ENCODE measurements at places on chromosomes 12 and 14.

GRCh38 chr14:50082784-50083466, 33.4 kb downstream of the VCPKMT start:
- no peak for DNase-seq

DNA sequence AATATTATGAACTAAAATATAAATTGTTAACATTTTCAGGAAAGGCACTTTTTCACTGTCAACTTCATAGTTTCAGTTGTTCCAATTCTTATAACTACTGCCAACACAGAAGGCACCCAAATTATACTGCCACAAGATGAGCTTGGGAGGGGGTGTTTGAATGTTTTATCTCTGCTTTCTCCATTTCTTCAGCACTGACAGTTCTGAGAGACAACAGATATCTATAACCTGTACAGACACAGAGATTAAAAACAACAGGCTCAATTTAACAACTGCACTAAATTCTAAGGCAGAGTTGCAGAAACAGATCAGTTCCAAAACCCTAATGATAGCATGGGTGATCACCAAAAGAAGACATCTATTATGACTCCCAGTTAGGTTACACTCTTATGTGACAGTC, 12.8 kb downstream of the SCAF11 start:
- peak; percentile 38 for DNase-seq

- no peak for DNase-seq
Measured at GRCh38 chr12:51687614-51688013, 96.6 kb downstream of the SCN8A start.

DNA sequence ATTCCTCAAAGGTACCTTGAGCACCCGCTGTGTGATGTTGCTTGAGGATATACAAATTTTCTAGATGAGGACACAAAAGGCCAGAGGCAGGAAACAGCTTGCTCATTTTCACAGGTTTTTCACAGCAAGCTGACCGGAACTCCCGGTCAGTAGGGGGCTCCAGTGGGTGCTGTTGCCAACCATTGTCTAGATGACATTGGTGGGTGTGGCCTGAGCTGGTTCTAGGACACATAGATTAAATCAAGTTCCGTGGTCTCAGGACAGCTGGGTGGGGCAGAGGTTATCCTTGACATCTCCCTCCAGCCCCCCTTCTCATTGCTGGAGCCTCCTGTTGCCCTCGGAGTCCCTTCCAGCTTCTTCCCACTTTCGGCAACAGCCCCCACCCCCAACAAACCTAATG, 153.6 kb upstream of the FKBP4 start:
- DNase-seq: no peak

DNA sequence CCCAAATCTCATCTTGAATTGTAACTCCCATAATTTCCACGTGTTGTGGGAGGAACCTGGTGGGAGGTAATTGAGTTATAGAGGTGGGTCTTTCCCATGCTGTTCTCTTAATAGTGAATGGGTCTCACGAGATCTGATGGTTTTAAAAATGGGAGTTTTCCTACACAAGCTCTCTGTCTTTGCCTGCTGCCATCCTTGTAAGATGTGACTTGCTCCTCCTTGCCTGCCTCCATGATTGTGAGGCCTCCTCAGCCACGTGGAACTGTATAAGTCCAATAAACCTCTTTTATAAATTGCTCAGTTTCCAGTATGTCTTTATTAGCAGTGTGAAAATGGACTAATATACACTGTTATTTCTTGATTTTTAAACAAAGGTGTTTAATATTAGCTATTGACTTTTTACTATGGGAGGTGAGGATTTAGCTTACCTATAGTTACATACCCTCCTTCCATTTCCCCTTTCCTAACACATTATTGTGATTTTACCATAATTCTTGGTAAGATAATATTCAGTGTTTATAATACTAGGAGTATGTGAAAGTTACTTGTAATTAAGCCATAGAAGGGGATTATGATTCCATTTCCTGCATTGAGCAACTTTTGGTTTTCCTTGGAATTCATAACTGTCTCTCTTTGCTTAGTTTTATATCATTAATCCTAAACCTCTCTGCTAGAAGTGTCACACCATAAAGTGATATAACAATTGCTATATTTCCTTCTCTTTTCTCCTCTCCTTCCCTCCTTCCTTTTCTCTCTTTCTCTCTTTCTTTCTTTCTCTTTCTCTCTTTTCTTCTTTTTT, 151.0 kb upstream of the KRAS start:
- no peak for DNase-seq

DNA sequence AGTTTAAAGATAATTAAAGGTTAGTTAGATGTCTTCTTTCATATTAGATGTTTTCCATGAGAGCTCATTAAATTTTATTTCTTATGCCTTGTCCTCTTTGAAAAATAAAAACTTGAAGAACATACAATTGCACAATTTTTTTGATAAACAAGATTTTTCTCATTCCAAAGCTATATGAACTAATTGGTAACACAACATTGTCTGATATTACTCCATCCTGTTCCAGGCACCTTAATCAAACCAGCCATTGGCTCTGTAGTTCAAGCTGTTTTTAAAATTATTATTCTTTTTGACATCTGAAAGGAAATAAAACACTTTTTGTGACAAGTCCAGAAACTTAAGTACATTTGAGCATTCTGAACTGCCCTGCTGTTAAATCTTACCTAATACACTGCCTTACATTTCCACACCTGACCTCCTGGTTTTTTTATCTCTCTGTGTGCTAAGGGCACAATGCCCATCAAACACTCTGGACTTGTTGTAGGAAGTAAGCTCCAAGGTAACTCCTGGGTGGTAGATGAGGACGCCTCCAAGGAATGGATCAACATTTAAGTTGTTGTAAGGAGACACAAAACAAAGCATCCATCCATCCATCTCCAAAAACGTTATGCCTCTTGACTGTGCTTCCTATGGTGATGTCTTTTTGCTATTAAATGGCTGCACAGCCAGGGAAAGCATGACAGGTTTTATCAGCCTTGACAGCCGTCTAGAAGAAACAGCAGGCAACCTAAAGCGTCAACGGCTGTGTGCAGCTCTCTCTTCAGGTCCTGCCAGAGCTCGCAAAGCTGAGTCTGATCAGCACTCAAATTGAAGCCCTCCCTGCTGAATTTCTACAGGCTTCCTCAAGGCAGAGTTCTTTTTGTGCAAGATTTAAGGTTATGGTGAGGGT, 449.9 kb upstream of the FLRT2 start:
- DNase-seq: peak; percentile 8

DNA sequence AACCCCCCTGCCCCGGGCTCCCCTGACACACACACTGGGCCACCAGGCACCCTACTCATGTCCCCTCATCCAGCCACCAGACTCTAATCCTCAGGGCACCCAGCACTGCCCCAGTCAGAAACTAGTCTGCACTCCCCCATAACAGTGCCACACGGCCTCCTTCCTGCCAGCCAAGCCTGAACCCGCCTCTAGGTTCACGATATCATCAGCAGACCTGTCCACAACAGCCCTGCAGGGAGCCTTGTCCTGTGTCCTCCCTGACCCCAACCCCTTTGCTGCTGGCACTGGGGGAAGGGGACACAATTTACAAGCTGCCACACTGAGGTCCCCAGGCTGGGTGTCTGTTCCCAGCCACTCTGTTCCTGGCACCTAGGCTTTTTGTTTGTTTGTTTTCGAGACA, 33.6 kb downstream of the LTBP2 start:
- no peak for DNase-seq

DNA sequence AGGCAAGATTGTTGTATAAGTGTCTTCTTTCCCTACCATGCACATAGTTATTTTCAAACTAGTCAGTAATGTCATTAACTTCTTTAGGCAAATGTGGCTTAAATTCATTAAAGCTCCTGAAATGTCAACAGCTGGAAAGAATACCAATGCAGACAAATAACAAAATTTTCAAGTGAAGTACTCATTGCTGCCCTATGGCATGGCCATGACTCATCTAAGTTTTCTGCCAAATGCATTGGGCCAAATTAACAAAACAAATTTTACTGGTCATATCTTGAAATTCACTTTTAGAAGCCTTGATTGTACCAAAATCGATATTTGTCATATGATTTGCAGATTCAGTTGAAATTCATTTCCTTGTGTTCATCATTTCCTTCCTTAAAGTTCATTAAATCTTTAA, 915.9 kb downstream of the SLC6A15 start:
- DNase-seq: no peak

GRCh38 chr14:100568164-100568997, 18.8 kb downstream of the BEGAIN start:
- DNase-seq: no peak

- no peak for DNase-seq
Measured at GRCh38 chr12:22539055-22539454, 5.3 kb downstream of the C2CD5 start.

- no peak for DNase-seq
Measured at GRCh38 chr14:53034688-53035230, 83.9 kb upstream of the FERMT2 start.

- no peak for DNase-seq
Measured at GRCh38 chr14:94110552-94111181, at the start of gene IFI27. TSS of gene IFI27 (plus strand) at chr14:94110736.

DNA sequence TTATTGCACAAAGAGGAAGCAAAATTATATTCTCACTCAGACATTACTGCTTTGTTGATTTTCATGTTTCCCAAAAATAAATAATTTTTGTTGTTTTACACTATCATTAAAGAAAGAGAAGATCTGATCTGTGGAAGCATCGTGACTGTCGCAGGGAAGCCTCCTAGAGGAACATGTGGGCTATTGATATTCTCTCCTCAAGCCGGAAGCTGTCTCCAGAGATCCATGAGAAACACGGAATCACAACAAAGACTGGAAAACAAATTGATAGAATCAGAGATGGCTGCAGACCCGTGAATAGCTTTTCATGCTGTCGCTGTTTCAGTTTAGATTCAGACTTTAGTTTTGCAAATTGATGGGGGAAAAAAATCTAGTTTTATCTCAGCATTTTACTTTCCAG, 235.2 kb upstream of the TMPO start:
- peak; percentile 32 for DNase-seq

- DNase-seq: no peak
Measured at GRCh38 chr14:63508033-63508432, 35.1 kb downstream of the PPP2R5E start.

GRCh38 chr12:95208678-95209077, 8.6 kb downstream of the FGD6 start:
- no peak for DNase-seq

GRCh38 chr14:75568791-75569190, 9.6 kb upstream of the FLVCR2 start:
- DNase-seq: no peak

GRCh38 chr12:96420277-96420835, 20.1 kb upstream of the CDK17 start:
- DNase-seq: no peak

- no peak for DNase-seq
Measured at GRCh38 chr12:106204312-106204711, 43.5 kb downstream of the CKAP4 start.

- no peak for DNase-seq
Measured at GRCh38 chr14:22830443-22831010, 840 bp downstream of the MRPL52 start.

DNA sequence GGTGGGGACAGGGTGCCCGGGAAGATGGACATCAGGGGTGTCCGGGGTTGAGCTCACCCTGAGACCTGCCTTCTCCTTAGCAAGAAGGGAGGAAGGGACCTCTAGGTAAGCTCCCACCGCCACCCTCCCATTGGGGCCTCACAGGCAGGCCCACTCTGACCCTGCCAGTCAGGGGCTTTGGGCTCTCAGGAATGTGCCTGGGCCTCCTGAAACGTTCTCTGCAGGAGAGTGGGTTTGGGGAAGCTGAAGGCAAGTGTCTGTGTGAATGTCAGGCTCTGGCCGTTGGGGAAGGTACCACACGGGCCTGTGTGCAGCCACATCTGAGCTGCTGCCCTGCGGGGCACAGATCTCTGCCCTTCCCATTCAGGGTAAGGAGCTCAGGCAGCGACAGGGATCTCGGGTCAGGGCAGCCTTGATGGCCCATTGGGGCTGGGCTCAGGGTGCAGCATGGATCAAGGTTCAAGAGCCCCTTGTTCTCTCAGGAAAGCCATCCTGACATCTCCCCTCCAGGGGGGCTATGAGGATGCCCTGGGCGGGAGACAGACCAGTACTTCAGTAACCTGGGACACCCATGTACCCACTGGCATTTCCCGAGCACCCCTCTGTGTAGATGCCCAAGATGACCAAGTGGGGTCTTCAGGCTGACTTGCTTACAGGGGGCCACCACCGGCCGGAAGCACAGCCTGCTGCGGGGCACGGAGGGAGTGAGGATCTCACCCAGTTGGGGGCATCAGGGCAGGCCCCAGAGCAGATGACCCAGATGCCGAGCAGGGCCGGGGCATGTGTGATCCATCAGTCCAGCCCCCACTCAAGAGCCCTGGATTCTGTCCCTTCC, 29.7 kb downstream of the FAM222A start:
- DNase-seq: no peak

DNA sequence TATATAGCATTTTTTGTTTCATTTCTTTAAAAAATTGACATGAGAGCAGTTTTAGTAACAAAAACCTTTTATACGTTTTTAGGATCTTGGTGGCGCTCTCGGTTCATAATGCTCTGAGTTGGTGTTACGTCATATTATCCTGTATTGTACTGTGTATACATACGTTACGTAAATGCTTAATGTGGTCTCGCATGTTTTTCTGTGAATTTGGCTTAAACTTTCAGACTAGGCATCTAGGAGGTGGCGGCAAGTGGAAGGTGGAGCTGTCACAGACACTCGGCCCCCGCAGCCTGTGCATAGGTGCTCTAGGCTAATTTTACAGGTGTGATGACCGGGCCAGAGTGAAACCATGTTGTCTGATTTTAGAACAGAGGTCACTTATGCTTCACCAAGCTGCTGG, 60.0 kb downstream of the PPP2R5C start:
- DNase-seq: no peak

GRCh38 chr14:35352274-35353233, 52.0 kb downstream of the NFKBIA start:
- no peak for DNase-seq

DNA sequence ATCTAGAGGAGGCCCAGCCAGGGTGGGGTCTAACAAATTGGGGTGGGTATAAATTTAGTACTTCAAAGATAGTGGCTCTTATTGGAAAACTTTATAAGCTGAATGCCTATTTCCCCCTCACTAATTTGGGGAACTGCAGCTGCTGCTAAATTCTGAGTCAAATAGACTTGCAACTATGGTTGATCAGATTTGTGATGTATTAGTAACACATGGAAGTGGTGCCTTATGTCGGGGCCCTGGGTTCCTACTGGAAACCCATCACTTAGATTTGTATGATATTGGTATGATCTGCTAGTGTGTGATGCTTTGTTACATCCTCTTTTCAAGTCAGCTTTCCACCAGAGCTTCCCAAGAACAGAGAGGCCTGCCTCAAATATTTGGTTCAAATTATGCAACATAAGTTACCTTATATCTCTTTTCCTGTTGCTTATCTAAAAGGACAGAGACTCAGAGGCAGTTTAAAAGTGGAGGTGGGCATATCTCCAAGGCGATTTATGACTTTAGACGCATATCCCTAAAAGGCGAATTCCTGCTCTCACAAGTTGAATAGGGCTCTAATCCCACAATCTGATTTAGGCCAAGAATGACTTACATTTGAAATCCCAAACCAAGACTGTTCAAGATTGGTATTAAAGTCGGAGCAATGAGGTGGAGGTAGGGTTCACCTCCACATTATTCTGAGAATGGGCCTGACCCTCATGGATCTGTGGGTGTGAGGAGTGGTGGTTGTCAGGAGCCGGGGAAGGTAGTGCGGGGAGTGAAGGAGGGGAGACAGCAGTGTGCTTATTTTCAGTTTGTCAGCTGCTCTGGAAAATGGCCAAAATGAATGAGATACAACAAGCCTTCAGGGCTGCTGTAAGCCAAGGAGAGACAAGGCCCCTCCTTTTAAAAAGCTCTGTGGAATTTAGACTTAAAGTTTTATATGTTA, 425.8 kb downstream of the RAD51B start:
- DNase-seq: no peak
